ENCODE measurements at places on chromosomes 6 and 20.

DNA sequence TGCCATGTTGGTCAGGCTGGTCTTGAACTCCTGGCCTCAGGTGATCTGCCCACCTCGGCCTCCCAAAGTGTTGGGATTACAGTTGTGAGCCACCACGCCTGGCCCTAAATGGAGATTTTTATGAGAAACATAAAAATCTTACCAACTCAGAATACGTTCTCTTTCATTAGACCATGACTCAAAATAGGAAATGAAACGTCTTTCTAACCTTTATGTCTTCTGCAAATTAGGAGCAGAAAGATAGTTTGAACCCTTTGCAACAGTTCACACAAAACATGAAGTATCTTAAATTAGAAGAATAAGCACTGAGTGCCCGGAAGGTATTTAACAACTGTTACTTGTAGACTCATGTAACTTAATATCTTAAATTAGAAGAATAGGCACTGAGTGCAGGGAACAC, 48.3 kb downstream of the AHI1 start:
- no peak for DNase-seq

DNA sequence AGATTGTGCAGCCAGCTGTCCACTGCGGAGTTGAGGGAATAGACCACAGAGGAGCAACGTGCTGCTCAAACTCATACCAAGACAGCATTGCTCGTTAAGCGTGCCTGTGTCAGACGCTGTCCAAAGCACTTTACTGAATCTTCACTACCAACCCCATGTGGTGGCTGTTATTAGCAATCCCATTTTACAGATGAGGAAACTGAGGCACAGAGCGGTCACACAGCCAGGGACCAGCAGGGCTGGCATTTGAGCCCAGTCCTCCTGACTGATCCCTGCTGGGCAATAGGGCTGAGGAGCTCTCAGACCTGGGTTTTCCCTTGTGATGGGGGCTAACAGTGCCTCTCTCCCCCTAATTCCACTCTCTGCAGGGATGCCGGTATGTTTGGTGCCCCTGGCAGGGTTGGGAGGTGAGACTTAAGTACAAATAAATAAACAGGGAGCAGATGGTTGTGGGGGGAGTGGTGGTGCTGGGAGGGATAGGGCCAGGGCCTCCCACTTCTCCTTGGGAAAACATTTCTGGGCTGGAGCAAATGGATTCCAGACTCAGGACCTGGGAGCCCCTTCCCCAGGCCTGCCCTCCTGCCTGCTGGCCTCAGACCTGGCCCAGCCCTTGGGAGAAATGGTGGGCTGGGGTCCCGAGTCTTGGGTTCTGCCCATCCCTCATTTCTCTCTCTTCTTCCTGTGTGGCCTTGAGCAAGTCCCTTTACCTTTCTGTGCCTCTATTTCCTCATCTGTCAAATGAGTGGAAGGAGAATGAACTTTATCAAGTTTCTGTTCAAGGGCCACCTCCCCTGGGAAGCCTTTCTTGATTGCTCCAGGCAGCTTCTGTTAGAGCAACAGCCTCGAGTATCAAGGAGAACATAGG, 17.7 kb downstream of the SRXN1 start:
- no peak for DNase-seq

- peak; percentile 48 for DNase-seq
Measured at GRCh38 chr6:33962246-33963027, 158.6 kb upstream of the MLN start.

DNA sequence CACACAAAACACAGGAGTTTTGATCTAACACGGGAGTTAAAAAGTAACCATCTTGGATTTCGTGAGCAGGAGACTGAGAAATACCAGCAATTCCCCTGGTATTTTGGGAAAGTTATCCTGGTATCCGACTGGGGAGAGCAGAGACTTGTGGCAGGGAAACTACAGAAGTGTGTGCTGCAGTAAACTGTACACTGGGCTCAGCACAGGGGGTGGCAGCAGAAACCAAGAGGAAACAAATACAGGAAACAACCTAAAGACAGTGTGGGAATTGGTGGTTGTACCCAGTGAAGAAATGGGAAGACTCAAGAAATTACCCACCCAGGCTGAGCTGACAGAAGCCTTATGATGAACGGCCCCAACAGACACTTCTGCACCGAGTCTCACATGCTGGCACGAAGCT, 109.8 kb downstream of the CHD6 start:
- no peak for DNase-seq

DNA sequence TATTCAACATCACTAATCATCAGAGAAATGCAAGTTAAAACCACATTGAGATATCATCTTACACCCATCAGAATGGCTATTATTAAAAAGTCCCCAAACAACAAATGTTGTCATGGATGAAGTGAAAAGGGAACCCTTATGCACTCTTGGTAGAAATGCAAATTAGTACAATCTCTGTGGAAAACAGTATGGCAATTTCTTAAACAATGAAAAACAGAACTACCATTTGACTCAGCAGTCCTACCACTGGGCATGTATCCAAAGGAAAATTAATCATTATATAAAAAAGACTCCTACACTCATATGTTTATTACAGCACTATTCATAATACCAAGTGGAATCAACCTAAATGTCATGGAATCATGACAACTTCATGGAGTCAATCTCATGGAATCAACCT, 611.3 kb upstream of the GJE1 start:
- no peak for DNase-seq

DNA sequence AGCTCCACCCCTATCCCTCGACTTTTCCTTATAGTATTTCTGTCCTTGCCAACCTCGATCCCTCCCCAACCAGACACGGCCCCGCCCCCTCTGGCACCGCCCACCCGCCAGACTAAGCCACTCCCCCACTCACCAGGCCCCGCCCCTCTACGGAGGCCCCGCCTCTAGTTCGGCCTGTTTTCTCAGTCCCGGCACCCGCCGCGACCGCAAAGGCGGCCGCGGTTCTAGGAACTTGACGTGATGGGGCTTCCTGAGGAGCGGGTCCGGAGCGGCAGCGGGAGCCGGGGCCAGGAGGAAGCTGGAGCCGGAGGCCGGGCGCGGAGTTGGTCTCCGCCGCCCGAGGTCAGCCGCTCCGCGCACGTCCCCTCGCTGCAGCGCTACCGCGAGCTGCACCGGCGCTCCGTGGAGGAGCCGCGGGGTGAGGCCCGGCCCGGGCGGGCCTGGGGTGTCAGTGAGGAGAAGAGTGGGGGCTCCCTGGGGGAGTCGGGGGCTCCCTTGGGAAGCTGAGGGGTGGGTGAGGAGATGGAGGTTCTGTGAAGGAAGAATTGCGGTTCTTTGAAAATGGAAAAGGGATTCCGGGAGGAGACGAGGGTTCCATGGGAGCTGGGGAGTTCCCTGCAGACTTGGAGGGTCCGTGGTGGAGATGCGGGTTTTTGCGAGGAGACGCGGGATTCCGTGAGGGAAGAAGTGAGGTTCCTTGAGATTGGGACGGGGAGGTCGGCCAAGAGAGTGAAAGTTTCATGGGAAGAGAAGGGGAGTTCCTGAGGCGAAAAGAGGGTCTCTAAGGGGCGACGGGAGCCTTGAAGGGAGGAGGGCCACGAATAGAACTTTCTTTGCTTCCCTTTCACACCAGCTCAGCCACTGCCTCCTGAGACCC, at the start of gene ACSS2:
TSS of gene ACSS2 (plus strand) at position 207 of the 877 bp plus-strand sequence. CDS start at position 241, 34 bp downstream.
- no peak for DNase-seq

DNA sequence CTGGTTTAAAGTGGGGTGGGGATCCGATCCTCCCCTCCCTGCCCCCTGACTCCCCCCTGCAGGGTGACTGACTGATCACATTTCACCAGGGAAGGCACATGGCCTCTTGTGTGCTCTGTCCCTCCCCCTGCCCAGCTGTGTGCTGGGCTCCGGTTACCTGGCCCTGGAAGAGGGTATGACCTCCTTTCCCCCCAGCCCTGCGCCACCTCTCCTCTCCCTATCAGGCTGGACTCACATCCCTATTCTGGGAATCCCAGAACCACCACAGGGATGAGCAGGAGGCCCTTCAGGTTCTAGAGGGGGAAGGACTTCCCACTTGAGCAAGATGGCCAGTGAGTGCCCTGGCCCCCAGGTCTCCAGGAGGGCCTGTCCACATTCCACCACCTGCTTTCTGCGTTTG, 2.1 kb upstream of the IP6K3 start:
- no peak for DNase-seq

GRCh38 chr6:26122402-26122792, 35.2 kb downstream of the HFE start:
- no peak for DNase-seq

GRCh38 chr6:156852858-156853216, 75.7 kb downstream of the ARID1B start:
- DNase-seq: no peak

GRCh38 chr6:36056178-36056577, 28.6 kb downstream of the MAPK14 start:
- no peak for DNase-seq

DNA sequence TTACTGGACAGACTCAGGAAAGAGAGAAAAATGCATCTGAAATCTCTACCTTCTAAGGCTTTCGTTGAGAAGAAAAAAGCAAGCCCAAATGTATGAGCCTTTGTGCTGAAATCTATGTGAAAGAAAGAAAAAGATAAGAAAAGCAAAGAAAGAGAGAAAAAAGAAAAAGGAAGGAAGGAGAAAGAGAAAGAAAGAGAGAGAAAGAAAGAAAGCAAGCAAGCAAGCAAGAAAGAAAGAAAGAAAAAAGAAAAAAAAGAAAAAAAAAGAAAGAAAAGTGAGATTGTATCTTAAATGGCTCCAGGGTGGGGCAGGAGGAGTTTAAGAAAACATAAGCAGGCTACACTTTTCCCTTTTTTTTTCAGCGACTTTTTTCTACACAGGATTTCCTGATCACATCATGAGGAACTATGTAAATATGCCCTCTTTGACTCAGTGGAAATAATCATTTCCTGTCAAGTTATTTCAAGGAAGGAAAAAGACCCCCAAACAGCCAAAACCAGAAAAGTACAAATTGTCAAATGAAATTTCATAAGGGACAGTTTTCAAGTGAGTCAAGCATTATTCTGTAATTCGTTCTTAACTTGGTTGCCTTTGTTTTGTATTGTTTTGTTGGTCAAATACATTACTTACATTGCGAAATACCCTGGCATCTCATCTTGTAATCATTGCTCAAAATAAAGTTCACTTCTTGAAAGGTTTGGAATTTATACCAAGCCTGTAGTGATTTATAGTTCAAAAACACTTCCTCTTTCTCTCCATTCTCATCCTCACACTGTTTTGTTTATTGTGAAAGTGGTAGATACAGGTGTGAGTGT, 79.5 kb upstream of the RNF217 start:
- DNase-seq: peak; percentile 47

- DNase-seq: peak; percentile 48
Measured at GRCh38 chr6:47655719-47656595, 42.4 kb upstream of the ADGRF4 start.

- peak; percentile 13 for DNase-seq
Measured at GRCh38 chr6:82083646-82084045, 163.9 kb downstream of the IBTK start.

DNA sequence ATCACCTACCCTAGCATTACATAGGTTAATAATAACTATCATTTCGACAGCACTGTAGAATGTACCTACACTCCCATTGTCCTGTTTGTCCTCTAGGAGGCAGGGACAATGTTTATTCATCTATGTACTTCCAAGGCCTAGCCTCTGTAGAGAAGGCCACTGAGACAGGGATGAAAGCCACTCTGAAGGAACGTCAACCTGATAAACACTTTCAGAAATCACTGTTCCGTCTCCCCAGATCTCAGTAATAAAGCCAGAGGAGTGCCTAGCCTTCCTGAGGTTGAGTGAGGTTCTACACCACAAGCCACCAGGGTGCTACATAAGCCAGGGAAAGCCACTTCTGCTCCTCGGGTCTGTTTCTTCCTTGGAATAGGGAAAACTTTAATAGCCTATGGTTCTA, 44.8 kb downstream of the POPDC3 start:
- DNase-seq: peak; percentile 23
